Ecto neural progenitor cell (in vitro differentiated cells): ENCODE measurements at places on chromosomes 4 and X.

DNA sequence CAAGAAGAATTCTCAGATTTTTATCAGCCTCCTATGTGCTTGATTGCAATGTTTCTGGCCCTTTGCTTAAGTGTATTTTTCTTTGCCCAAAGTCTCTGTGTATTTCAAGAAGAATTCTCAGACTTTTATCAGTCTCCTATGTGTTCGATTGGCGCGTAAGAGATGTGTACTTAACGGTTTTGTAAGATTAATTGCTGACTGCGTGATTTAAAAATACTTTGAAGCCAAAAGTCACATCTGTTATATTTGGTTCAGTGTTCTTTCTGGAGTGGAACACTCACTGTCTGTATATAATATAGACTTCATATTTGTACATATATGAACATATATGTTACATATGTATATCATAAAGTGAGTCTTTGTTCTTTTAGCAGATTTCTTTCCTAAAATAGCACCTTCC, 11.4 kb downstream of the SCML1 start:
- DNase-seq, result no peak

GRCh38 chr4:140103676-140104075, 50.3 kb downstream of the MAML3 start:
- no peak for DNase-seq

- DNase-seq, result peak; percentile 86
Measured at GRCh38 chr4:185005219-185005819, 13.0 kb upstream of the HELT start.

- DNase-seq, result no peak
Measured at GRCh38 chr4:173076903-173077634, 91.5 kb upstream of the GALNT7 start.

GRCh38 chrX:44903830-44904530, 31.0 kb downstream of the KDM6A start:
- no peak for DNase-seq

GRCh38 chrX:15854080-15854655, 445 bp downstream of the AP1S2 start:
- peak; percentile 87 for DNase-seq

DNA sequence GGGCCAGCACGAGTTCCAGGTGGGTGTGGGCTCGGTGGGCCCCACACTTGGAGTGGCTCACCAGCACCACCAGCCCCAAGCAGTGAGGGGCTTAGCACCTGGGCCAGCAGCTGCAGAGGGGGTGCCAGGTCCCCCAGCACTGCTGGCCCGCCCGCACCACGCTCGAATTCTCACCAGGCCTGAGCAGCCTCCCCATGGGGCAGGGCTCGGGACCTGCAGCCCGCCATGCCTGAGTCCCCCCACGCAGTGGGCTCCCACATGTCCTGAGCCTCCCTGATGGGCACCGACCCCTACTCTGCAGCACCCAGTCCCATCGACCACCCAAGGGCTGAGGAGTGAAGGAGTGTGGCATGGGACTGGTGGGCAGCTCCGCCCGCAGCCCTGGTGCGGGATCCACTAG, 593.4 kb downstream of the GABRG1 start:
- no peak for DNase-seq

DNA sequence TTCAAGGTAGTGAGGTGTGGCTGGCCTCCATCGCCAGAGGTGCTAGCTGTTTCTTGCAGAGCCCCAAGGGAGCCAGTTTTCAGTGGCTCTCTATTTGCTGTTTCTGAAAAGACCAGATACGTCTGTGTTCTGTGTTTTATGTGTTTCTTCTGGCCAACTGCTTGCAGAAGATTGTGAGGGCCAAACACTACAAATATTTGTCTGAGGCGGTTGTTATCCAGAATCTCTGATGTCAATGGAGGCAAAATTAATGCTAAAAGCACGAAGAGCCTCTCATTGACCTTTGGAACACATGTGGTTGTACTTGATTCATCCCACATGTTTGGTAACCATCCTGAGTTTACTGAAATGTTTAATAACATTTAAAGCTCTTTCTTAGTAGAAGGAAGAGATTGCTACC, 113.9 kb downstream of the CT47B1 start:
- no peak for DNase-seq

DNA sequence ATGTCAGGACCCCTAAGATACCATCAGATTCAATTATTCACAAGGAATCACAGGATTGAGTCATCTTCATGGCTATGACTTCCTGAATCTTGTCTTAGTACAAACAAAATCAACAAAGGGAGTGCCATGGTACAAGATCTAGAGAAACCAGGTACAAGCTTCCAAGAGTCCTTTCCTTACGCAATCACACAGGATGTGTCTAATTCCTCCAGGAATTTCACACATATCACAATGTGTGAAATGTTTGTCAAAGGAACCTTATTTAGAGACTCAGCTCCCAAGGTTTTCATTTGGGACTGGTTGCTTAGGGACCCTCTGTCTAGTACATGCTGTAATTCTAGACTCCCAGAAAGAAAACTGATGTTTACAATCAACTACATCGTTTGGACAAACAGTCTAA, 83.0 kb downstream of the MAB21L2 start:
- DNase-seq, result no peak

DNA sequence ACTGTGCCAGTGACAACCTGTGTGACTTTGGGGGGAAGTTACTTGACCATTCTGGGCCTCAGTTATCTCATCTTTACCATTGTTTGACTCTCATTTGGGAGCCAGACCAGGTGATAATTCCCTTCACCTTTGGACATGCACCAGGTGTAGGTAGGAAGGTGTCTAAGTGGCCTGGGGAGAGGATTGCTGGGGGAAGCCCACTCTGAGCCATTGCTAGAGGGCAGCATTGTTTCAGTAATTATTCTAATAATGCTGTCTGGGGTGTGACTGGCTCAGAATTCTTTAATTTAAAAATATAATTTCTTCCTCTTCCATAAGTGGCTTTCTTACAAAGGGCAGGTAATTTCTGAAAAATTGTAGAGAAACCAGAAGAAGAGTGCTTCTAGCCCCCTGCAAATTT, 104.3 kb downstream of the RTL9 start:
- DNase-seq, result no peak

DNA sequence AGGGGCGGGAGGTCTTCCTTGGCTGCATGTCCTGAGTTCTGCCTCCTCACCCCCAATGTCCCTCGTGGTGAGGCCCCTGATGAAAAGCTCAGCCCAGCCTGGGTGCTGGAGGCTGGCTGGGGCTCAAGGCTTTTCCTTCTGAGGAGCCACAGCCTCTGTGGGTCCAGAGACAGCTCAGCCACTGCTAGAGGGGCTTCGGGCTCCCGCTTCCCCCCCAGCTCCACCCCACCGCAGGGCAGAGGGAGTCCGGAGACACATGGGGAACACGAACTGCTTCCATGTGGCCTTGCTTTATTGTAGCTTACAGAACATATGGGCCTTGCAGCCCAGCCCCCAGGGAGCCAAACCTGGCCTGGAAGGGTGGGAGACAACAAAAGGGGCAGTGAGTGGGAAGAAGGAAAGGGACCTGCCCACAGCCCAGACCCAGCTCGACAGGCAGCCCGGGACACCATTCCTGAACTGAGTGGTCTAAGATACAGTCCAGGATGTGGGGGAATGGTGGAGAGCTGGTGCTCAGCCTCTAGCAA, 89.9 kb upstream of the NKX1-1 start:
- DNase-seq, result no peak

- no peak for DNase-seq
Measured at GRCh38 chr4:127141856-127142255, 490.9 kb upstream of the INTU start.

DNA sequence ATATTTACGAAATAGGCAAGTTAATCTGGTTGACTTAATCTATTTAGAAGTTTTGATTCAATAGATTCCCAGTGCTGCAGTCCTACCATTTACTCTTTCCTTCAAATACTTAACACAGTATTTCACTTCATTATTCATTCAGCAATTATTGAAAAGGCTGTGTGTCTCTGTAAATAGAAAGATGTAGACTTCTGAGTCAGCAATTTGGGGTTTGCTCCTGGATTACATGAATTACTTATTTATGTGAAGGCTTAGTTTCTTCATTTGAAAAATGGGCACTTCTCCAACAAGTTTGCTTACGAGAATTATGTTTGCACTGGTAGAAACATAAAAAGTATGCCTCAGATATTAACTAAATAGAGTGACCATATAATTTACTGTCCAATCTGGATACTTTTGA, 17.4 kb downstream of the ADAM29 start:
- DNase-seq, result no peak

DNA sequence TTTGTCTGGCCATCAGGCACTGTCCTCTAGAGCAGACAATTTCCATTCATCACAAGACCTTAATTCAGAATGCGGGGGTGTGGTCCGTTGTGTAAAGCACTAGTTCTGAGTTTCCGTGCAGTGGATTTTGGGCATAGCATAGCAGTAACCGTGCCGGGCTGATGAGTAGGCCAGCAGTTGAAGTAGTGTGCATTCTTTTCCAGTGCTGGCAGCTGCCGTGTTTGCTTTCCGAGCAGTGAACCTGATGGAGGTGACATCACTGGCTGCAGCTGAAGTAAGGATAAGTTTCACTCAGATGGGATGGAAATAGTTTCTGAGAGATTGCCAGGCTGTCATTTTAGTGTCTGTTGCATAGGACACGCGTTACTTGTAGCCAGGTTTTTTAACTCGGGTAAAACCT, 107.0 kb upstream of the STIM2 start:
- no peak for DNase-seq

DNA sequence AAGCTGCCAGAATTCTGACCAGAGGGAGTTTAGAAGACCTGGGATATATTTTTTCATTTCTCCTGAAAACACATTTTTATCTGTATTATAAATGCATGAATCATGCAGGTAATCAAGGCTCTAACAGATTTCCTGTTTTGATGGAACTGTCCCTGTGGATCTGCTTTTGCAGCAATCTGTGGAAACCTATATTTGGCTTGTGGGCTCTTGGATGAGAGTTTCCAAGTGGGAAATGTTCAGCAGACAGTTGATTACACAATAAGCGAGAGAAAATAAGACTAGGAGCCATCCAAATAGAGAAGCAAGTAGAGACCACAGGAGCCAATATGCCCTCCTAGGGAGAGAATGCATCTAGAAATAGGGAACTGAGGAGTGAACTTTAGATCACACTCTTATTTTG, 105.0 kb downstream of the NDST3 start:
- no peak for DNase-seq

DNA sequence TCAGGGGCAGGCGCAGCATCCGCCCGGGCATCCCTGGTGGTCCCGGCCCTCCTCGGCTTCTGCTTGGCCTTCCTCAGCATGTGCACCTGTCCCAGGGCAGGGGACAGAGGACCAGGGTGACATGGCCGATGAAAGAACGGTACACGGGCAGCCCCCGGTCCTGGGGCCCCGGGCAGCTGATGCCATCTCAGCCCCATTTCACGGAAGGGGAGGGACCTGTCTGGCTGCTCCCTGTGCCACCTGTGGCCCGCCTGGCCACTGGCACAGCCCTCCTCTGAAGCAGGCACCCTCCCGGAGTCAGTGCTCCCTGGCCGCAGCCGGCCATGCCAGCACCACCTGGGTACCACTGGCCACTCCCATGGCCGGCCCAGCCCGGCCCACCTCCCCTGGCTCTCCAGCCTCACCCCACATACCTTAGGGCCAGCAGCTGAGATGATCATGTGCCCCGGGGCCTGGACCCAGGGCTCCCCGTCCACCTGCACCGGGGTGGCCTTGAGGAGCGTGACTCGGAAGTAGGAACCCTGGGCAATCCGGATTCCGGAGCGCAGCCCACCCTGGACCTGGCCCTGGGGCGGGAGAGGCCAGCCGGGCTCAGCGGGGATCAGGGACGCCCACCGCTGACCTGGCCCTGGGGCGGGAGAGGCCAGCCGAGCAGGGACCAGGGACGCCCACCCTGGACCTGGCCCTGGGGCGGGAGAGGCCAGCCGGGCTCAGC, 12.6 kb downstream of the DGKQ start:
- no peak for DNase-seq

GRCh38 chr4:175776217-175776616, 35.8 kb downstream of the GPM6A start:
- DNase-seq, result no peak

DNA sequence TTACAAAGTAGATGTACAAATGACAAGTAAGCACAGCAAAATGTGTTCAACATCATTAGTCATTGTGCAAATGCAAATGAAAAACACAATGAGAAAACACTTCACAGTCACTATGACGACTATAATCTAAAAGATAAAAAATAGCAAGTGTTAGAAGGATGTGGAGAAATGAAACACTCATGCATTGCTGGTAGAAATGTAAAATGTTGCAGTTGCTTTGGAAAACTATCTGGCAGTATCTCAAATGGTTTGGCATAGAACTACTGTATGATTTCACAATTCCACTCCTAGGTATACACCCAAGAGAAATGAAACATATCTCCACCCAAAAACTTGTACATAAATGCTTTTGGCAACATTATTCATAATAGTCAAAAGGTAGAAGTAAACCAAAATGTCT, 459.7 kb upstream of the TRAM1L1 start:
- no peak for DNase-seq

- DNase-seq, result no peak
Measured at GRCh38 chr4:146340798-146341197, 126.5 kb downstream of the REELD1 start.

GRCh38 chr4:11529625-11530201, 101.0 kb upstream of the HS3ST1 start:
- DNase-seq, result no peak

- DNase-seq, result no peak
Measured at GRCh38 chrX:456551-457291, 70.0 kb upstream of the PPP2R3B start.
